ENCODE measurements at places on chromosomes 11 and 22.

- peak; percentile 32 for DNase-seq
Observed at GRCh38 chr22:39215426-39216142, 29.2 kb downstream of the PDGFB start.

DNA sequence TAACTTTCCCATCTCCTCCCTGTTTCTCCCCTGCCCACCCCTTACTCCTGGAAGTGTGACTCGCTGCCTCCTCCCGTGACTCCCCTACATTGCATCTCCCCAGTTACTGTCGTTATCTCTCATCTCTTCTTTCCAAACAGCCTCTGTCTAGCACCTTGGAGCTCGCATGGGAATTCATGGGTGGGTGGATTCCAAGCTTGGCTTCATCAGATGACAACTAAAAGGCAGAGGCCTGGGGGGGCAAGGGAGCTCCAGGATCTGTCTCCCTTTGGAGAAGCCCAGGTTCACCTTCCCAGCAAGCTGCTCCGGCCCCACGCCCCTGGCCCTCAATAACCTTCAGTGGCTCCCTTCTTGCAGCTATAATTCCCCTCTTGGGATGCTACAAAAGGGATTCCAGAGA is 6.9 kb upstream of the CCND1 start:
- DNase-seq = no peak

GRCh38 chr11:1349327-1350041 is 40.1 kb upstream of the TOLLIP start:
- DNase-seq = no peak

DNA sequence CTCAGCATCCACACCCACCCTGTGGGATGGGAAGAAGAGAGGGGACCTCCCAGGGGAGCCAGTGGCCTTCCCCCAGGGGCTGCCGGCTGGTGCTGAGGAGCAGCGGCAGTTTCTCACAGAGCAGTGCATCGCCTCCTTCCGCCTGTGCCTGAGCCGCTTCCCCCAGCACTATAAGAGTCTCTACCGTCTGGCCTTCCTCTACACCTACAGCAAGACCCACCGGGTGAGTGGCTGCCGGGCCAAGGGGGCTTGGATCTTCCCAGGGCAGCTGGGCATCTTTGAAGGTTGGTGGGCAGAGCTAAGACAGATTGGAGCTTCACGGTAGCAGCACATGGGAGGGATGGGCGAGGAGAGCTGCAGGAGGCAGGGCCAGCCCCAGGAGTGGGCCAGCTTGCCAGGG is 61.8 kb upstream of the SUSD2 start:
- DNase-seq = no peak

DNA sequence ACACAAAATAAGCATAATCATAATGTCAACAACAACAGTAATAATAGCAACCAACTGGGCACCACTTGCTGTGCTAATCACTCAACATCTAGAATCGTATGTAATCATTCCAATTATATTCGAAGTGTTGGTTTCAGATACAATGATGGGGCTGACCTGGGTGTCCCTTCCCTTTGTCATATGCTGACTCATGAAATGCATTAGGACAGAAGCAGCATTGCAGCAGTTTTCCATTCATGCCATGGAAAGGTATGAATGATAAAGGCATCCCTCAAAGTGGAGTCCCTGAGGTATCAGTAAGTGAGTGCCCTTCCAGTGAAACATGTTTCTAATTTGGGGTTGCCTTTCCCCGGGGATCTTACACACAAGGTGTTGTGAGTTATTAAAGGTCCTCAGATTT is 46.3 kb upstream of the ANO3 start:
- DNase-seq = no peak

DNA sequence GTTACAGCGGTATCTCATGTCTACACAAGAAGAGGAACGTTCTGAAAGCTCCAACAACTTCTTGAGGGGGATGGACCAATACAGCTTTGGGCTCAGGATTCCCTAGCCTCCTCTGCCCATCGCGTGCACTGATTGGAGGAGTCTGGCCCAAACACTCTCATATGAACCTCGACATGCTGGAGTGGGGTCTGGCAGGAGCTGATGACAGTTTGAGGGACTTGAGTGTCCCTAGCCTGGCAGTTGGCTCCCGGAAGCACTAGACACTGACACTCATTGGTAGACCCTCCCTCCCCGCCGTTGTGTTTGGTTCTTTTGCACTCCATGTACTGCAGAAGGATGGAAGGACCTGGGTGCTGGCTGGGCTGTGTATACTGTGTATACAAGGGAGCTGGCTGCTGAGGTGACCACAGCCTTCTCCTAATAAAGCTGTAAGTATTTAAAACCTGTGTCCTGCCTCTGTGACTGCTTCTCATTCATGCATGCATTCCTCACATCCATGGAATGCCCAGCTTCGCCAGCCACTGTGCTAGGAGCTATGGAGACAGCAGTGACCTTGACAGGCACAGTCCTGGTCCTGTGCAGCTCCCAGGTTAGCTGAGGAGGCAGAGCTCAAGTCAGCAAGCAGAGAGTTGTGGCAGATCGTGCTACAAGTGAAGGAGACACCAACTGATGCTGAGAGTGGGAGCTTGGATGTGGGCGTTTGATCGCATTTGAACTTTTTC is 27.9 kb downstream of the ADAMTS15 start:
- DNase-seq = no peak

DNA sequence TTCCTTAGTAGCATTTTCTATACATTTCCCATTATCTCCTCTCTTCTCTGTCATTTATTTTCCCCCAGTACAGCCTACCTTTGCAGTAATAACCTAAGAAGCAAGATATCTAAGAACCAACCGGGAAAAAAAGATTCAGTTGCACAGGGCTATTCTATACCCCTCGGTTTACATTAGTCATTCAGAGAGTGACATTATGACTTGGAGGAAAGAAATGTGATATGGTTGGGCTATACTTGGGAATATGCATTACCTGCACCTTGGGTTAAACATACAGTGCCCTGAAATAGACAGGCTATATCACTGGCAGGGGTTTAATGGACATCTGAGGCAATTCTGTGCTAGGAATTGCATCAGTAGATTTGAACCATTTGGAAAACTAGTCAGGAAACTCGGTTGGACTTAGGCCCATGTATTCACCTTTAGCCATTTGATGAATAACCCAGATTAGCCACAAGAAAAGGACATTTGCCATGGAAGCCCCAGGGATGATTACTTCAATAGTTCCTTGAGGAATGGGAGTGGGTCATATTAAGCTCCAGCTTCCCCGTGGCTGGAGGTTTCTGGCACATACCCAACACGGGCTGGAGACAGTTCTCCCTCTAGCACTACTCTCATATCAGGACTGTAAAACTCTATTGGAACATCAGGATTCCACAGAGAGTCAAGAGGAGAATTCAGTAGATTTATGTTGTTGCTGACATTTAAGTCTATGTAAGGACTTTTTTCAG is 973.2 kb downstream of the NTM start:
- no peak for DNase-seq

GRCh38 chr22:29310863-29311339 is 4.5 kb downstream of the GAS2L1 start:
- DNase-seq = peak; percentile 67

GRCh38 chr11:92495107-92495793 is 270.6 kb downstream of the FAT3 start:
- no peak for DNase-seq

DNA sequence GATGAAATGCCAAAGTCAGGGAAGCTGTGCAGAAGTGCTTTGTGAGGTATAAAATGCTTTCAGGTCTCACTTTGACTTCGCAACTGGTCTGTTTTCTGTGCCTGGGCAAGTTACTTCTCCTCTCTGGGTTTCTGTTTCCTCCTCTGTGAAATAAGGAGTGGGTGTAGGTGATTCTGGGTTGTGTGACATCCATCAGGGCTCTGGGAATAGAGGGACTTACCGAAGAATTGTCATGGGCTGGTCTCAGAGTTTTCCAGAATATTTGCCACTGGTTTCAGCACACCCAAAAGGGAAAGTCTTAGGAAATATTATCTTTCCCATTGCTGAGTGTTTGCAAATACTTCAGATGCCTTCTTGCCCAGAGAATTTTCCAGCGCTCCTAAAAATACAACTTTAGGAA is 118.4 kb downstream of the KIAA1671 start:
- DNase-seq = no peak

DNA sequence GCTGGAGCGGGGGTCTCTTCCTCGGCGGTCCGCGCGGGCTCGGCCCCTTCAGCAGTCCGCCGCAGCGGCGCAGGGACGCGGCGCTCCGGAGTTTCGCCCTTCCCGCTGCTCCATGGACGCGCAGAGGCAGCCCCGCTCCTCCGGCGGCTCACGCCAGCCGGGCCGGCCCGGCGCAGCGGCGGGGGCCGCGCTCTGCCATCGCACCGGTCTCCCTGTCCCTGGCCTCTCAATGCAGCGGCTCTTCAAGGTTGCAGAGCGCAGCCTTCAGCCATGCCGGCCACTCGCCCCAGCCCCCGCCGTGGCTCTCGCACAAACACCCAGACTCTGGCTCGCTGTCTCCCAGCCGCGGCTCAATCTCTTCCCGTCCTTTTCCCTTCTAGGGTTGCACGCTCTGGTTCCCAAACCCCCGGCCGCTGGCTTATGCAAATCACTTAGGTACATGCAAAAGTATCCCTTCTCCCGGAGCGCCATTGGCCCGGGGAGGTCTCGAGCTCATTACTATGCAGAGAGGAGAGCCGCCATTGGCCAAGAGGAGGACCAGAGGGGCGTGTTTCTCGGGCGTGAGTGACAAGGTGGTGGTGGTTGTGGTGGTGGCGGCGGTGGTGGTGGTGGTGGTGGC is at the start of gene LGR4:
LGR4 (minus strand) TSS at position 393 of the 619 bp plus-strand sequence. CDS start 488 bp downstream, outside the sequence.
- peak; percentile 66 for DNase-seq

DNA sequence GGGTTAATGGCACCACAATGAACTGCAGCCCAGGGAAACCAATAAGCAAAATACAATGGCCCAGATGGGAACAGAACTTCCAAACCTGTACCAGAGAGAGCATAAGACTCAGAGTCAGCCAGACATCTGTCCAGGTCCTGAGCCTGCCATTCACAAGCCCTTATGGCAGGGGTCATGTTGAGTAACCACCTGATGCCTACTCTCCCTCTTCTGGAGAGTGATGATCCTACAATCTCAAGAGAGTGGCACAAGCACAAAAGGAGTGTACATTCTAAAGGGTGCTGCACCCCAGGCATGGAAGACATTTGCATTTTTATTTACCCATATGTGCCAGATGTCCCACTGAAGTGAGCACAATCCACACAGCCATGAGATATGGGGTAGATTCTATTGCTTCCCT is 10.6 kb downstream of the TENM4 start:
- DNase-seq = no peak

DNA sequence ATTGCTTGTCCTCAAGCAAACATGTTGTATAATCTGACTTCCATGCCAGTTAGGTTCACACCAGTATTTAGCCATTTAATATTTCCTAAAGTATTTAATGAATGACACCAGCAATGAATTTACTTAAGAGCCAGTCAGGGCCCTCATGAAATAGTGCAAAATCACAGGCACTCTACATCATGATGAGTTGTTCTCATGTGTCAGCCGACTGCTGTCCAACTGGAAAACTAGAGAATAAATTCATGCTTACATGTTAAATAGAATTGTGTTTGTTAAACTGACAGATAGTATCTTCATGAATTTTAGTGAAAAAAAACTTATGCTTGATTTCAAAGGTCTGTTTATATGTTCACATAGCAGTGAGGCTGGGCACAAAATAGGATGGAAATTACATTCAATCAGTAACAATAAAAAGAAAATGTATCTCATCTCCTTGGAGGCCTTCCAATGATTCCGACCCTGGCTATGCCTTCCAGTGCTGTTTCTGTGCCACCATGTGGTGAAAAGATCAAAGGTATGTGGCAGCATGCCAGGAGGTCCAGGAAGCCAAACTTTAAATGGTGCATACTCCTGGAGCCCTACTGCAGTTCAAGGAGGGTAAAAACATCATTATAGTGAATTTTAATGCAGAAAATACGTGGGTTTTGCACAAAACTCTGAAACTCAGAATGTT is 45.2 kb downstream of the CTSC start:
- no peak for DNase-seq

DNA sequence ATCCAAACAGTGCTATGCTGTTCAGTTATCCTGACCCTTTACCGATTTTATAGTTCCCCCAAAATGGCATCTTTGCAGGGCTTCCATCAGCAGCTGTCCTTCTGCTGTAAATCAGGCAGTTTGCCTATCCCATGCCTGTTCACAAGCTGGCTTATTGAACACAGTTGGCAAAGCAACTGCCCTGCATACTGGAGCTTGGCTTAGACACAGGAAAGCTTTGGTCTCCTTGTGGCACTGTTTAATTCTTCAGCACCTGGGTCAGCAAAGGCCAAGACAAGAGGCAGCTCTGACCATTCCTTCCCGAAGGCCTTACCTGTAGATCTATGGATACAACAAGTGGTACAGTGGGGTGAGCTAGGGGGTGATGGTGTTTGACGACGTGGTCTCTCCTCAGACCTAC is 32.2 kb downstream of the TSPAN18 start:
- DNase-seq = no peak
